ENCODE measurements at places on chromosomes 5 and 9. TPM values are rescaled to one million over a fixed set of nuclear protein-coding genes. Genes with fewer than 3 reads are reported as not detected.

Gene SLC35D2
- total RNA-seq = 1.1 TPM

Gene VDAC1
- total RNA-seq = 367 TPM

Gene RMI1
- total RNA-seq = 32.2 TPM

Gene GABRG2
- total RNA-seq = not detected

Gene ASTN2
- total RNA-seq = 3.4 TPM

Gene PPIC
- not detected for total RNA-seq

Gene PTRH1
- 10.7 TPM for total RNA-seq

Gene C9orf152
- not detected for total RNA-seq

- peak; percentile 89 for DNase-seq
These were observed 11.8 kb upstream of the TGFBI start for GRCh38 chr5:136016945-136017530.

GRCh38 chr9:122376796-122377195, 6.0 kb downstream of the PTGS1 start:
- DNase-seq = no peak

- peak; percentile 12 for DNase-seq
These were observed 74.3 kb downstream of the SEC61B start for GRCh38 chr9:99296291-99296951.

DNA sequence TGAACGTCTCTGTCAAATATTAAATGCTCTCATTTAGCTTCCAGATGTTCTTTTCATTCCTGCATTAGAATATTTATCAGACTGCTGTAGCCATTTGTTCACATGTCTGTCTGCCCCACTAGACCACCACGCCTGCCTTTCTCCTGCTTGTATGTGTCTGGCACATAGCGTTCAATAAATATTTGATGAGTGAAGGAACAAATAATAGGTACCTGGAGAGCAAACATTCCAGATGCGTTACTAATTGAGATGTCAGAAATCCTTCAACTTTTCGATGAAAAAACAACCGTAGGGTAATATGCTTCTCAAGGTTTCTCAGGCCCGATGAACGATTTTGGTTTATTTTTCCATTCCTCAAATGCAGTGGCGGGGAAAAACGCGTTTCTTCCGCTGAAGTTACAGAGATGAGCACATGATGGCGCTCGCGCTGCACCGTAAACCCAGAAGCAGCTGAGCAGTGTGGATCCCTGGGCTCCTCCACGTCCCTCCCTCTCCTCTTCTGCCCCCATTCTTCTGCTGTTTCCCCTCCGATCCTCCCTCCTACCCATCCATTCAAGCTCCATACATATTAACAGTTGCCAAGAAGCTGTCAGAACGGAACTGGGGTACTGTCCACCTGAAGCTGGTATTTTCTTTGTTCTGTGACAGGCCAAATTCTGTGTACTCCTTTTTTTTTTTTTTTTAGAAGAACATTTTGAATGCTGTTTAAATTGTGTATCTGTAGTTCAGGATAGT, 245.4 kb downstream of the MPDZ start:
- peak; percentile 80 for DNase-seq

DNA sequence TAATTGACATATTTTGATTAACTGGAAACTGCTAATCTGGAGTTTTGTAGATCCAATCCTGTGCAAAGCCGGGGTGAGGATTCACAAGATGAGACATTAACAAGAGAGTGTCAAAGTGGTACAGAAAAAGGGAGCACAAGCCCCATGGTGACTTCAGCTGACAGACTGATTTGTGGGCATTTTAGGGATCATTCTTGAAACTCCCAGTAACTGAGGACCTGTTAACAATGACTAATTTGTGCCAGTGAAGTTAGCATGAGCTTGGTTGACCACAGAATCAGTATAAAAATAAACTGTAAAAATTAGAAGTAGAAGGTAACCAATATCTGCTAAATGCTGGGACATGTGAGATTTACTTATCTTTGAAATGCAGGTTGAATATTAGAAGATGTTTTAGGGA, 1578.3 kb downstream of the EFNA5 start:
- DNase-seq = no peak

- no peak for DNase-seq
These were observed 61.8 kb upstream of the LRRTM2 start for GRCh38 chr5:138936968-138937345.

- no peak for DNase-seq
These were observed 1.8 kb upstream of the MACROH2A1 start for GRCh38 chr5:135400866-135401265.

DNA sequence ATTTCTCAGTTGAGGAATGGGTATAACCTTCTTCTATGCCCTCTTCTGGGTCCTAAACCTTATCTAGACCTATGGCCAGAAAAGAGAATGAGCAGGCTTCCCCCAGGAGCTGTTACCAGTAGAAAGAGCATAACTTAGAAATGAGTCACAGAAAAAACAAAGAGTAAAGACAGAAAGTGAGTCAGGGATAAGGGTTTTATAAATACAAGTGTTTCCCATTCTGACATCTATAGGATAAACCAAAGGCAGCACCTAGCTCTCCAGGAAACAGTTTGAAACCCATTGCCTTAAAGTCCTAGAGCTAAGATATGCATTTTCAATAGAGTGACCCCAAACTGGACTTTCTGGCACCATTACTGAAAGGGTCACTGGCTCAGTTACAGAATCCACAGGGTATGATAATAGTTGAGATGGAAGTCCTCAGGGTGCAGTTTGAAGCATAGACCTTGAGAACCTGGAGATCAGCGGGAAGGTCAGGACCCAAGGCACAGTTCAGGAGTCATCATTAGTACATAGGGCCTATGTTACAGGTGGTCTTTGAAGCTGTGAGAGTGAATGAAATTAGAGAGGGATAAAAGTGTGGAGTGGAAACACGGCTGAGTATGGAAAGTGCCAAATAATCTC, 42.7 kb upstream of the LIFR start:
- DNase-seq = peak; percentile 33

DNA sequence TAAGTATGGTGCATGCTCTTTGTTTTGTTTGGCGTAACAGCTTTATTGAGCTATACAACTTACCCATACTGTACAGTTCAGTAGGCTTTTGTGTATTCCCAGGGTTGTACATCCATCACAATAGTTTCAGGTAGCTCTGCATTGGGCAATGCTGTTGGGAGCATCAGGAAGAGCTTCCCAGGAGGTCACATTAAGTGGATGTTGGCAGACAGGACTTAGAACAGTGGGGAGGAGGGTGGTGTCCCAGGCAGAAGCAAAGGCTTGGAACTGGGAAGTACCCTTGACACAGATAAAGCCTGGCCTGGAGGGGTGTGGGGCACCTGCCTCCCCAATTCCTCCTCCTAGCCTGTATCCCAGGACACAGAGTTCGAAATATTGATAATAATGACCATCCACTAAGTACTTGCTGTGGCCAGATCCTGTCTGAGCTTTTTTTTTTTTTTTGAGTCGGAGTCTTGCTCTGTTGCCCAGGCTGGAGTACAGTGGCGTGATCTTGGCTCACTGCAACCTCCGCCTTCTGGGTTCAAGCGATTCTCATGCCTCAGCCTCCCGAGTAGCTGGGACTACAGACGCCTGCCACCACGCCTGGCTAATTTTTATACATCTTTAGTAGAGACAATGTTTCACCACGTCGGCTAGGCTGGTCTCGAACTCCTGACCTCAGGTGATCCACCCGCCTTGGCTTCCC, 1.3 kb downstream of the BBLN start:
- DNase-seq = no peak

- no peak for DNase-seq
These were observed 1.7 kb downstream of the KIF4B start for GRCh38 chr5:155015239-155015638.

GRCh38 chr9:137391411-137391754, 31.6 kb downstream of the EXD3 start:
- no peak for DNase-seq

DNA sequence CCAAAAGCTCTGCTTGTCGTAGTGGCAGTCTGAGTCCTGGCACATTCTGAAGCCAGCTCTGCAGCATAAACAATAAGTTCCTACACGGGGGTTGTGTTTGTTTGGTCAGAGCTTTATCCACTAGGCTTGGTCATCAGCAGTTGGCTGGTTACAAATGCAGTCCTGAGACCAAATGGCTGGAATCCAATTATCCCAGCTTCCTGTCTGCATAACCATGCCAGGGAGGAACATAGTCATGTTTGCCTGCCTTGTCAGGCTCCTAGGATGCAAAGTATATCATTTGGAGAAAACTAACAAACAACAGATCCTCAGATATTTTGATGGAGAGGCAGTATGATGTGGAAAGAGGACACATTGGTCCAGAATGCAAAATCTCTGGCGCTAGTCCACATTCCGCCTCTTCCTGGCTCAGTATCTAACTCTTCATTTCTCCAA, 85.8 kb downstream of the FBXO38 start:
- no peak for DNase-seq

DNA sequence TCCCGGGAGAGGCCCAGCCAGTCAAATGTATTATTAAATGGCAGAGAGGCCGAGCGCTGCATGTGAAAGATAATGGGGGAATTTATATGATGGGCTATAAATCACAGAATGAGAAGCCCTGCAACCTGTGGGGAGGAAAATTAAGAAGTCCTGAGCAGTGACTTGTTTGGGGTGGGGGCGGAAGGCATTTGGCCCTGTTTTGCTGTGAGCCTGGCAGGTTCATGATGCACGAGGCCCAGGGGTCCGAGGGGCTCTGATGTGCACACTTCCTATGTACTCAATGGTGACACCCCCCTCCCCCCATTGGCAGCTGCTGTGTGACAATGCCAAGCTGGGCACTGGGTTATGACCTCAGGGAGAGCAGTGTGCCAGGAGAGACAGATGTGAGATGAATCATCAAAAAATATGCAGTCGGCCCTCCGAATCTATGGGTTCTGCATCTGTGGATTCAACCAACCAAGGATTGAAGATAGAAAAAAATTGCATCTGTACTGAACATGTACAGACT, 13.7 kb upstream of the DAB2IP start:
- peak; percentile 41 for DNase-seq

DNA sequence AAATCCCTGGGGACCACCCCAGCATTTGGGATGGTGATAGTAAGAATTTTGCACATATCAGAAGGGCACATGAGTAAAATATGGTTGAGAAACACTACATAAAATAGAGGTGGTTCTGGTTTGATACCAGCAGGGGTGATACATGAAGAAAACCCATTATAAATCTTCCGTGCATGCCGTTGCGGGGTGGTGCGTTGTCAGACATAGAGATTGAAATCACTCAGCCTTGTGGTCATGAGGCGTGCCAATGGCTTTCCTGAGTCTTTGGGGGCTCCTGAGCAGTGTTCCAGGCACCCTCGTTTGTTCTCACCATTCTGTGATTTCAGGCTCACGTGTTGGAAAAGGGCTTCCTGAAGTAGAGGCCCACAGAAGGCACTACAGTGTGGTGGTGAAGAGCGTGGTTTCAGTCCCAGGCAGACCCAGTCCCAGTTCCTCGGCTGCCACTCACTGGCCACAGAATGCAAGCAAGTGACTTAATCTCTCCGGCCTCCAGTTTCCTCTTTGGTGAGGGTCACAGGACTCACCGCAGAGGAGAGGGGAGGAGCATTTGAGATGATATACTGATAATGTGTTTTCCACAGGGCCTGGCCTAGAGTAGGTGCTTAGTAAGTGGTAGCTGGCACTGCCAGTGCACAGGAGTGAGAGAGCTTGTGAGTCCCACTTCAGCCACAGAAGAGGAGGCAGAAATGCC, 20.5 kb upstream of the GLRX start:
- no peak for DNase-seq

DNA sequence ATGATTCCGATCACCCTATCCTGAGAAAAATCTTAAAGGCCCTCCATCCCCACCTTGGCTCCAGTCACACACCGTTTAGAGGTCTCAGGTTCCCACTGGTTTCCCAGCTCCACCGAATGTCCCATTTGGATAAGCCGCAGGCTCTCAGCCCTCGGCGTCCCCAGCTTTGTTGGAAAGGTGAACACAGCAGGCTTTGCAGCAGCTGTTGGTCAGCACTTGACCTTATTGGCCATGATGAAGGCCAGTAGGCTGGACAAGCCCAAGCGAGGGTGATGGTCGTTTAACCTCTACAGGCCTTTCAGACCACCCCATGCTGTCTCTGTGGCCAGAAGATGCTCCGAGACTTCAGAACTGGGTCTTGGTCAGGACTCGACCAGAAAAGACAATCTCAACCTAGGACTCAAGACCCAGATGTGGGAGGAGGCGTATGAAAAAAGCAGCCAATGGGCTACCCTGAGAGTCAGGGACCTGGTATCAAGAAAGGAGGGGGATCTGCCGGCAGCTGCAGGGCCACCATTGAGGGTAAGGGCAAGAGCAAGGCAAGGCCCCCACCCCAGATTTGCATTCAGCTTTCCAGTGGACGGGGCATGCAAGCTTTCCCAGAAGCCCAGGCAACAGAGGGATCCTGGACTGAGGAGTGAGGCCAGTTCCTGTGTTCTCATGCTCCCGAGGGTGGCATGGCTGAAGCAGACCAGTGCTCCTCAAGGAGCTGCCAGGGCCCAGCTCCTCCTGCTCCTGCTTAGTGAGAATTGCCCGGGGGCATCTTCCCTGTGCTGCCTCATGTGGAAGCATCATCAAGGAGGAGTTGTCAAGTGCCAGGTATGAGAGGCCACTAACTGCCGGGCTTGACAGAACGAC, 13.4 kb downstream of the UBE2QL1 start:
- no peak for DNase-seq

- DNase-seq = no peak
These were observed 82.8 kb downstream of the PLPP1 start for GRCh38 chr5:55451976-55452375.
